ENCODE measurements at places on chromosomes 4 and X. TPM values are rescaled to one million over a fixed set of nuclear protein-coding genes. Genes with fewer than 3 reads are reported as not detected.

The ATP7A gene
- total RNA-seq: 3.9 TPM

The RXFP1 gene
- not detected for total RNA-seq

The CXorf51B gene
- not detected for total RNA-seq

The TGIF2LX gene
- not detected for total RNA-seq

The TCEAL2 gene
- not detected for total RNA-seq

The FAAH2 gene
- 0.92 TPM for total RNA-seq

The SSX2B gene
- not detected for total RNA-seq

The MUC7 gene
- not detected for total RNA-seq

The GPC3 gene
- 0.11 TPM for total RNA-seq

The ZAR1 gene
- not detected for total RNA-seq

The BRS3 gene
- total RNA-seq: not detected

The RCHY1 gene
- total RNA-seq: 16.0 TPM

The STOX2 gene
- 0.75 TPM for total RNA-seq

The XAGE1A gene
- total RNA-seq: not detected

The ALB gene
- total RNA-seq: not detected

The RASSF6 gene
- 1.2 TPM for total RNA-seq

The FAM114A1 gene
- total RNA-seq: 64.1 TPM

The USP53 gene
- 22.7 TPM for total RNA-seq

The RGN gene
- total RNA-seq: 0.07 TPM

The XIAP gene
- 26.0 TPM for total RNA-seq

The SPINK2 gene
- not detected for total RNA-seq

The MORC4 gene
- 25.8 TPM for total RNA-seq

The CLCN5 gene
- 2.8 TPM for total RNA-seq
